ENCODE measurements at places on chromosomes 5 and 9.

DNA sequence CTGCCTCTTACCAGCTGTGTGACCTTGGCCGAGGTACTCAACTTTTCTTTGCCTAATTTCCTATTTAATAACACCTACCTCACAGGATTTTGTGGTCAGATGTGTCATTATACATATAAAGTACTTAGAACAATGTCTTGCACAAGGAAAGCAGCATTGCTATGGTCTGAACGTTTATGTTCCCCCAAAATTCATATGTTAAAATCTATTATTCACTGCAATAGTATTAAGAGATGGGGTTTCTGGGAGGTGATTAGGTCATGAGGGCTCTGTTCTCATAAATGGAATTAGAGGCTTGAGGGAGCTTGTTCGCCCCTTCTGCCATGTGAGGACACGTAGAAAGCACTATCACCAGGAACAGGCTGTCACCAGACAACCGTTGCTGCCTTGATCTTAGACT, 10.9 kb upstream of the RNF145 start:
- DNase-seq: no peak

GRCh38 chr5:84218546-84218945, 166.1 kb downstream of the EDIL3 start:
- no peak for DNase-seq

- no peak for DNase-seq
Measured at GRCh38 chr9:27183701-27184100, 74.7 kb downstream of the TEK start.

- no peak for DNase-seq
Measured at GRCh38 chr5:10513501-10514442, 50.1 kb upstream of the ANKRD33B start.

DNA sequence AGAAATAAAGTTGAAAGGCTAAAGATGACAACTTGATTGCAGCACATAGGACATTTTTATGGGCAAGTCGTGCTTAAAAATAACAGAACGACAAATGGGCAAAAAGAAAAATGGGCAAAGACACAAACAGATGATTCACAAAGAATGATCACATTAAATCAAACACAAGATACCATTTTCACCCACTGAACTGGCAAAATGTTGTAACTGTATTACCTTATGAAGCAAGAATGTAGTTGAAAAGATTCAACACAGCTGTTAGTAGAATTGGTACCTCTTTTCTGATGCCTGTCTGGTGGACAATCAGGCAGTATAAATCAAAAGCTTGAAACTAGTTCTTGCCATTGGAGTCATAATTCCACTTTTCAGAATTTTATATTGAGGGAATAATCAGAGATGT, 81.0 kb upstream of the PALM2AKAP2 start:
- DNase-seq: no peak

- no peak for DNase-seq
Measured at GRCh38 chr5:50715001-50715400, 48.6 kb downstream of the PARP8 start.

GRCh38 chr5:7628248-7628647, 222.7 kb downstream of the CFAP90 start:
- DNase-seq: no peak

GRCh38 chr9:133528876-133529241, 4.1 kb upstream of the MYMK start:
- no peak for DNase-seq

GRCh38 chr5:105872569-105873270, 1798.0 kb downstream of the EFNA5 start:
- no peak for DNase-seq
